Vagina (tissue), 2 donors: ENCODE measurements at places on chromosomes 6 and 20.

GRCh38 chr6:106060167-106060566 lies 26.0 kb upstream of the PRDM1 start:
- DNase-seq: no peak

DNA sequence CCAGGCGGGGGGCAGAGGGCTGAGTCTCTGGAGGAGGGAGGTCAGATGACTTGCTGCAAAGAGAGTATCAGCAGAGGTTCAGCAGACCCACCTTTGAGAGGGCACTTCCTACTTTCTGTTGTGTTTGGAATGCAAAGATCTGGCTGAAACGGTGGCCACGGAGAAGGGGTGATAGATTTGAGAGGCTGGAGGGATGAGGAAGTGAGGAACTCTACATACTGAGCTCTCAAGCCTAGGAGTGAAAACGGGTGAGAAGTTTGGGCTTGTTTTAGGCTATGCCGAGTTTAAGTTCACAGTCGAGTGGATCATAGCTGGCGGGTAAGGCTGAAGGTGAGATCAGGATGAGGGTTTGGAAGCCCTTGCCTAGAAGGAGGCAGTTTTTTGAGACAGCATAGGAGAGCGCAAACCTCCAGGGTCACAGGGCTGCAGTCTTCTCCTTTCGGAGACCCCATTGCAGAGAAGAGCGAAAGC lies 477 bp upstream of the ITPA start:
- DNase-seq: no peak

DNA sequence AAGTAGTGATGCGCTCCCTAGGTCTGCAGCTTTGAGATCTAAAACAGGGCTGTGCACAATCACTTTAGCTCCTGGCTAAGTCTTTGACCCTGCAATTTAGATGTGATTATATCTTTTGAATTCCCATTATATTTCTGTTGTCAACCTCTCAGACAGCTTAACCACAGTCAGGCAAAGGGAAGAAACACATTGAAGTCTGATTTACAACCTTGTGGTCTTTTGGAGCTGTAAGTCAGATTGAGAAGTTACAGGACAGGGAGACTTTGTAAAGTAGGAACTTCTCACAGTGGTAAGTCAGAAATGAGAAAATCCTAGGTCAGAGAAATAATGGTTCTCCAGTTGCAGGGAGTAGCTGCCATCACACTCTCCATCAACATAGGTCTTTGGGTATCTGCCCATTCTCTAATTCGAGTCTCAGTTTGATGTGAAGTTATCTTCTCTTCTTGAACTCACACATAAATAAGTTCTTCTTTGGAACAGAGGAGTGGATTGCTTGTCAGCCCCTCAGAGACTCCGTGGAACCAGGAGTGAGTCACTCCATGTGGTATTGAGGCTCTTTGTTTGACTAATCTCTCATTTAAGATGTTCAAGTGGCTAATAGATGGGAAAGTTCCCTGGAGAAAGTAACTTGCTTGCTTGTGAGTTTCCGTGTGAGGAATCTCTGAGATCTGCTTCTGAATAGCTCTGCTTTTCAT lies 35.0 kb upstream of the SGK1 start:
- DNase-seq: no peak

GRCh38 chr6:52420668-52421358 lies 671 bp downstream of the EFHC1 start:
- DNase-seq: no peak

DNA sequence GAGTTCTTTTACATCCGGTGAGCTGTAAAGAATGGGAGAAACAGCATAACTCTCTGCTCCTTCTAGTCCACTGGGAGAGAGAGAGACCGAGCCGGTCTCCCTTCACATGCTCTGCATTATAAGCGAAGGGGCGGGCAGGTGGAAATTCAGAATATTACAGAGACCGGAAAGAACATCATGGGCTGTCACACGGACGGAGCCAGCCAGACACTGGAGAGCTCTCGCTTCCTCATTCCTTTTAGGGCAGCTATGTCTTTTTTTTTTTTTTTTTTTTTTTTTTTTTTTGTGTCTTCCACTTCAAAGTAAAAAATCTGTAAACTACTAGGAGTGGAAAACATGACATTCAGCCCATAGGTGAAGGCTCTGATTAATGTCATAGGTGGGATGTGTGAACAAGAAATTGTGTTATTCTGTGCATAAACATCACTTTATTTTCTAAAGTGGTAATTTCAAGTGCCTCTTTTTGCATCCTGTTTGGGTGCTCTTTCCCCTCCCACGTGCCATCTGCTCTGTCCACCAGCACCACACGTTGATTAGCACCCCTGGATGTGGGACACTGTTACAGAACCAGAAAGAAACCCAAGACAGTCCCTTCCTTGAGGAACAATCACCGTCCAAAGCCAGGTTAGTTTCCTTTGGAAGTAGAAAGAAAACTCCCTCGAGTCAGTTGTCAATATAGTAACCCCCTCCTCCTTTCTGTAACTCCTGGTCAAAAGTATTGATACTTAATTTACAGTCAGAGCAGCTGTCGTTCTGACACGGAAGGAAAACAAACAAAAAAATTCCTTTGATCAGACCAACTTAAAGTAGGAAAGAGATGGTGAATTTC lies at the start of gene TAGAP:
TSS of gene TAGAP (minus strand) at position 93 of the 829 bp plus-strand sequence. CDS start 845 bp downstream, outside the sequence.
- peak; percentile 37 for DNase-seq

- no peak for DNase-seq
Observed at GRCh38 chr6:41055149-41055548, 2.1 kb downstream of the APOBEC2 start.

DNA sequence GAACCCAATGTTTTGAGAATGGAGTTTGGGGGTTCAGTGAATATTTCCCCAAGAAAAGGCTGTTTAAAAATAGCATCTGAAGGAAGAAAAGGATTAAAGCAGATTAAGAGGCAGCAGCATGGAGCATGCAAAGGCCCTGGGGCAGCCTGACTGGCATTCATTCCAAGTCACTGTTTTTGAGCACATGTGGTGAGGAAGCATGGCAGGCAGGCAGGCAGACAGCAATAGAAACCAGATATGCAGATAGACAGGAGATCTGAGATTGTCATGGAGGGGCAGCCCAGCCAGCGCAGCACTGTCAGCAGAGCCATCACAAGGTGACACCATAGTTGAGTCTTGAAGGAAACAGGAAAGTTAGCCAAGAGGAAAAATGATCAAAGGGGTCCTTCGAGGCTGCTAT lies 37.8 kb downstream of the SIRPA start:
- no peak for DNase-seq

- DNase-seq: no peak
Observed at GRCh38 chr6:149815788-149816187, 48.4 kb downstream of the LRP11 start.

GRCh38 chr20:43983359-43983758 lies 68.7 kb downstream of the TOX2 start:
- DNase-seq: no peak

- DNase-seq: no peak
Observed at GRCh38 chr6:45212976-45213375, 115.2 kb upstream of the RUNX2 start.

DNA sequence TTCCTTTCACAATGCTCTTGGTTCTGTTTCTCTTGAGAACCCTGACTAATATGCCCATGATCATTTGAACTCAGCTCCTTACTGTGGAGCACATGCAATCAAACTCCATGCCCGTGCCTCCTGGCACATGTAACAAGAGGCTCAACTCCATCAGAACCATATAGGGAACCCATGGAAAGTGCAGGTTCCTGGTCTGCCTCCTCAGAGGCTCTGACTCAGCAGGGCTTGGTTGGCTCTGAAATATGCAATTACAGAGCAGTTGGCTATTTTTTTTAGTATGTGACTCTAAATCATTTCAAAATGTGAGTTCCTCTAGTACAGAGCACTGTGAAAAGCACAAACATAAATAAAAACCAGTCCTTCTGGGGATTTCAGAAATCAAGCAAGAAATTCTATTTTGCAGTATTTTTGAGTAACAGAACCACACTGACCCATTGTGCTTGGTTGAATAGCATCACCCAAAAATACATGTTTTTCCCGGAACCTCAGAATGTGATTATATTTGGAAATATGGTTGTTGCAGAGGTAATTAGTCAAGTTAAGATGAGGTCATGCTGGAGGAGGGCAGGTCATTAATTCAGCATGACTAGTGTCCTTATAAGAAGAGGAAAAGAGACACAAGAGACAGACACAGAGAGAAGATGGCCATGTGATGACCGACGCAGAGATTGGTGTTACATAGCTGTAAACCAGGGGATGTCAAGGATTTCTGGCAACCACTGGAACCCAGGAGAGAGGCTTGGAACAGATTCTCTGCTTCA lies 13.2 kb upstream of the MAP3K4 start:
- no peak for DNase-seq

DNA sequence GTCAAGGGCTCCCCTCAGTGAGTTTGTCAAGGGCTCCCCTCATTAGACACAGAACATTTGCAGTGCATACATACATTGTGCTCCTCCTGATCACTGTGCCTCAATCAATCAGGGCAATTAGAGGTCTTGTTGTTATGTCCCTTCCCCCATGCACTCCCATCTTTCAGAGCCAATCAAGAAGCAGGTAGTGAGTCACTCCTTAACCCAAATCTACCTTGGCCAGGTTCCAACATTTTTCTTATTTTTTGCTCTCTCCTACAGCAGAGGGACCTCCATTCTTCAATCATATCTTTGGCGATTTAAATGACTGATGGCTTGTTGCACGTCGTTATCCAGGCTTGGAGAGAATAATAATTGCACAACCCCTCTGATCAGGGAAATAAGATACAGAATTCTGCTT lies 409.9 kb upstream of the SPTLC3 start:
- no peak for DNase-seq

DNA sequence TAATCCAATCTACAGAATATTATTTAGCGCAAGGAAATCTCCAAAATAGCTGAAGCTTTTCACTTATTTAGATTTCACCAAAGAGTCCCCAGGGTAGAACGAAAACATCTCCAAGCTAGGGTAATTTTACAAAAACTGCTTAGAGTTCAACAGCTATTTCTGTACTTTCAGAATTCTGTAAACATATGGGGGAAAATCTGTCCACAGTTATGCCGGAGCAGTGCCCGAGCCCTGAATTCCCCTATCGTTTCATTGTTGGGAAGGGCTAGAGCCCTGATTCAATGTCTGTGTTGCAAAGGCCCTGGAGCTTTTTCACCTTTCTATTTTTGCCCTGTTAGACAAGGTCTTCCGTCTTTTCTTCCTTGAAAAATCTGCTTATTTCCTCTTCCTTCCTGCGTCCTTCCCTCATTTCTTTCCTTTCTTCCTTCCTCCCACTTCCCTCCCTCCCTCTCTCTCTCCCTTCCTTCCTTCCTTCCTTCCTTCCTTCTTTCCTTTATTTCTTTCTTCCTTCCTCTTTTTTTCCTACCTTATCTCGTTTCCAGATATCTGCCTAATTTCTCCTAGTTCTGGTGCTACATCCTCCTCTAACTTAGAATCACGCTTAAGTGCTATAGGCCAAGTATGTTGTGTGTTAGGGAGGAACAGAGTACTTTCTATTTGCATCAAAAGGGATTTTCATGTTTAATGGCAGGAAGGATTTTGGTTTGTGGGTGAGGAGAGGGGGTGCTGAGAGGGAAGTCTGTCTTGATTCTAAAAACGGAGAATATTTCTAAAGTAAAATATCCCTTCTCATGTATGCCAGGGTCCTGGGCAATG lies 122.5 kb upstream of the BMP2 start:
- no peak for DNase-seq

DNA sequence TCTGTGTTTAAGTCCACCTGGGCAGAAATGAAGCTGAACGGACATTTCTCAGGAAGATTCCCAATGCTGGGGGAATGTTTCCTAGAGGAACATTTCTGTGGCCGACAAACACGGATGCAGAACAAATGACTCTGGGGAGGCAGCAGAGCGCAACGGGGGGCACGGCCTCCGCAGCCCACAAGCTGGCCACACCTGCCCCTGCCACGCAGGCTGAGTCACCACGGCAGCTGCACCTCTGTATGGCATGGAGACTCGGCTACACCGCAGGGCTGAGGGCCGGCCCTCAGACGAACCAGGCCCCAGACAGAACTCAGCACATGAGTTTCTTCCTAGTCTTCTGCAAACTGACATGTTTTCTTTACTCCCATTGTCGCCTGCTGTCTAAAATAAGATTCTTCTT lies 10.0 kb upstream of the PRR18 start:
- DNase-seq: no peak

- no peak for DNase-seq
Observed at GRCh38 chr6:105894556-105894955, 191.6 kb upstream of the PRDM1 start.

GRCh38 chr6:56851074-56851473 lies 103.8 kb upstream of the BEND6 start:
- no peak for DNase-seq

DNA sequence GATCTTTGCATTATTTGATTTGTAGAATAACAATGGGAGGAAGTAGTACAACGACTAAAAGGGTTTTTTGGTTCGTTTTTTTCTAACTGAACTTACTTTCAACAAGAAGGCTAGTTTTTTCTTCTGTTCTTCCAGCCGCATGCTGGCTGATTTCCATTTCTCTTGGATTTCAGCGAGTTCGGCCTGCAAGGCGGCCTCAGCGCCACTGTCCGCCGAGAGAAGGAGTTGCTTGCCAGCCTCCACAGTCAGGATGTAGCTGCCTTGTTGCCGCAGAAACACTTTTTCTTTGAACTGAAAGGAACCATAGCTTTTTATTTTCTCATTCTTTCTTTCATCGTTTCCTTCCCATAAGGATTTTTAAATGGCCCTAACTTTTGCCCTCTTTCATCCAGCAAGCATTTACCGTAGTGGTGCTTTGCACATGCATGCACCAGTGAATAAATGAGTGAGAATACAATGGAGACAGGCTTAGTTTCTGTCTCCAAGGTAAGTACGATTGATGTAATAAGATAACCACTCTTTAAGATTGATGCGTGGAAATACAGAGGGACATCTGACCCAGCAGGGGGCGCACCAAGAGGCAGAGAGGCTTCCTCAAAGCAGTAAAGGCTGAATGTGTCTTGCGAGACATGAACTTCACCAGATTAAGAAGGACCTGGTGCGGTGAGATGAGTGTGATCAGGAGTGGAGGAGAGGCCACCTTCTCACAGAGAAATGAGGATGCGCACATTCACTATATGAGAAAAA lies 398.8 kb downstream of the ESR1 start:
- no peak for DNase-seq

GRCh38 chr6:441126-441920 lies 49.8 kb downstream of the IRF4 start:
- no peak for DNase-seq

DNA sequence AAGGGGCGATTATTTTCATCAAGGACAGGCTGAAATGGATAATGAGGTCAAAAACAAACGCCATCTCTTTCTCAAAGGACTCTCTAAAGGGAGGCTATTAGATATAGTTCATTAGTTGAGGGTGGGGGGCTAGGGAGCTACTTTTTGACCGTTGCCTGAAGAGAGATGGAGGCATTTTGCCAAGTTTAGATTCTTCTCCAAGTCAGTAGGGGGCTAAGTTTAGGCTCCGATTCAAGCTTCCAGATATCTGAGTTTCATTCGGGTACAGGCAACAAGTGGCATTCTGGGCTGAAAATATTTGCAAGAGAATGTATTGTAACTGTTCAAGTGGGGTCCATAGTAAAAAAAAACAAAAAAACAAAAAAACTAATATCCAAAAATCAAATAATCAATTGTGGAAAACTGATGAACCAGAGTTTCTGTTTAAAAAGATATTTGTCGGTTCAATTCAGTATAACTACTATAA lies 43.4 kb upstream of the PIM1 start:
- DNase-seq: no peak

- DNase-seq: no peak
Observed at GRCh38 chr6:15735567-15736265, 72.9 kb upstream of the DTNBP1 start.
